Right lung (tissue), 10 donors: ENCODE measurements at places on chromosomes 12 and 14. TPM values are rescaled to one million over a fixed set of nuclear protein-coding genes. Genes with fewer than 3 reads are reported as not detected.

The KRT78 gene
- not detected for polyA plus RNA-seq

The JAG2 gene
- polyA plus RNA-seq, result 10.7 TPM

The SPIC gene
- not detected for polyA plus RNA-seq

The GPR84 gene
- polyA plus RNA-seq, result 0.45 TPM

The IAPP gene
- not detected for polyA plus RNA-seq

The CLEC4D gene
- polyA plus RNA-seq, result 0.19 TPM

The NAV3 gene
- polyA plus RNA-seq, result 3.6 TPM

The PLEKHD1 gene
- 0.23 TPM for polyA plus RNA-seq

The MSI1 gene
- 16.4 TPM for polyA plus RNA-seq

The AGAP2 gene
- 0.61 TPM for polyA plus RNA-seq

The KRT75 gene
- not detected for polyA plus RNA-seq

The OTUB2 gene
- 3.5 TPM for polyA plus RNA-seq

The GLIPR1 gene
- polyA plus RNA-seq, result 11.4 TPM

The CD163 gene
- 13.0 TPM for polyA plus RNA-seq

The GPRC5A gene
- polyA plus RNA-seq, result 13.9 TPM

GRCh38 chr14:95272057-95272456, 47.7 kb downstream of the CLMN start:
- no peak for DNase-seq

GRCh38 chr12:56110571-56110970, 5.9 kb upstream of the RPL41 start:
- no peak for DNase-seq

- no peak for DNase-seq
Measured at GRCh38 chr14:36056845-36057244, 119.7 kb downstream of the PTCSC3 start.

- no peak for DNase-seq
Measured at GRCh38 chr14:74085828-74086227, 1.1 kb downstream of the LIN52 start.

DNA sequence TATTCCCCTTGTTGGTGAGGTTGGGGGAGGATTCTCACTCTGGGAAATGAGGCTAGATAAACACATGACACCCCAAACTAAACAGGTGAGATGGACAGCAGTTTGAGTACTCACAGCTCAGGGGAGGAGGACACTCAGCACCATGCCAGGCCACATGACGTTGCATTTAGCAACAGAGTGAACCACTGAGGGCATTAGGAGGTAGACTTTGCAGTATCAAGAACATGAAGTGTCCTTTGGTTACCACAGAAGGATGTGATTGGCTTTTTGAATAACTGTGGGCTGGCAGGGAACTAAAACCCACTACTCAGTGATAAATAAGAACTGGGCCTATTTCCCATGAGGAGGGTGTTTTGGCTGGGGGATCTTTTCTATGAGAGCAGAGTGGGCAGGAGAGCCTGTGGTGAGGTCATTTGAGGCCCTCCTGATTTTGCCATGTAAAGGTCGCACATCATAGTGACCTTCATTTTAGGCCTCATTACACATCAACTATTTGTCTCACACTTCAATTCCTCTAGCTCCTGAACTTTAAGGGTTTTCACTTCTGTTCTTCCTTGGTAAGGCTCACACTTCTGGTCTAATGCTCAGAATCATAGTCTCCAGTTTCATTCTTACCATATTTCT, 89.8 kb upstream of the PRKD1 start:
- no peak for DNase-seq

GRCh38 chr12:106914796-106915634, 40.7 kb upstream of the TMEM263 start:
- no peak for DNase-seq

- peak; percentile 88 for DNase-seq
Measured at GRCh38 chr12:107027636-107028053, 40.7 kb upstream of the MTERF2 start.

- DNase-seq, result no peak
Measured at GRCh38 chr14:54549862-54550261, 17.1 kb upstream of the SAMD4A start.

DNA sequence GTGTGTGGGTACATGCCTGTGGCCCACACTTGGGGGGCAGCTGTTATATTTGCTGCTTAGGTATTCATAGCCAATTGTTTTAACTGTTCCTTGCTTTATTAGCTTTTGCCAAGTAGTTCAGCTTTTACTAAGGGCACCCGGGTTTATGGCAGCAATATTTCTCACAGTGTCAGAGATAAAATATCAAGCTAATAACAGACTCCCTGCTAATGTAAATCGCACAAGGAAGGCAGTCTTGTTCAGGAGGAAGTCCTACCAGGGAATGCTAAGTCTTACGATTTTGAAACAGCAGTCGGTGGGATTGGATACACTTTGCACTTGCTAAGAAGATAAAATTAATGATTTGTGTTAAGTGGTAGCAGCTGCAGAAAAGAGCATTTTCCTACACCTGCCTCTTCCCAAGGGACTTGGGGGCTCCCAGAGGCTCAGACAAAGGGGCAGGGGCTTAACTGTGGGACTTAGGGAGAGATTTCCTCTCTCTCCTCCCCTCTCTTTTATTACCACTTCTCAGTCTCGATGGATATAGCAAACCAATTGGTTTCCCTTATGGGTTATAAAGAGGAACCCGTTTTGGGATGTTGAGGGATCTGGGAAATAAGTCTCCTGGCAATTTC, 175.1 kb downstream of the NRXN3 start:
- no peak for DNase-seq

GRCh38 chr14:54782751-54783659, 119.6 kb downstream of the GCH1 start:
- no peak for DNase-seq

- no peak for DNase-seq
Measured at GRCh38 chr12:112130441-112130998, 5.2 kb downstream of the TRAFD1 start.

DNA sequence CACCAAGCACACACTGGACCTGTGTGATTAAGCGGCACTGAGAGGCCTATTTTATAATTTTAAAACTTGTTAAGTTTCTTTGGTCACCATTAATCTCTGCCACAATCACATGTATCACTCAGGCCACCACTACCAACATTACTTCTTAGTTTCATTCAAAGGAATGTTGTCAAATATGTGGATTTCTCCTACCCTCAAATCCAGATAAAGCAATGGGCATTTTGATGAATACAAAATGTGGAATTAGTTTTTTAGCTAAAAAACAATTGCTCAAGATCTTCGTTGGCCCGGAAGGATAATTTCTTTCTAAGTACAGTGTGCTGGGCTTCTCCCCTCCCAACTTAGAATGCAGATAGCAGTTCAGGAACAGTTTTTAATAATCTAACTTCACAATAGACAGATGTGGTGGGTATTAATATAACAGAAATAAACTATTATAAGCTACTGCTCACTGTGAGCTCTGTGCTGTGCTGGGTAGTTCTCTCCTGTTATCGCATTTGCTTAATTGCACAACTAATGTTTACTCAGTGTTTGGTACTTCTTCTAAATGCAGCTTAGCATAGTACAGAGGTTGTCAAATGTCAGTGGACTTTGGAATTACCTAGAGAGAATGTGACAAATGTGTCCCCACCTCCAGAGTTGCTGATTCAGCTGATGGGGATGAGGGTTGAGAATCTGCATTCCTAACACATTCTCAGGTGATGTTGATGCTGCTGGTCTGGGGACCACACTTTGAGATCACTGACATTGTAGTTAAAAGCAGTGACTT, 266.7 kb upstream of the AMIGO2 start:
- no peak for DNase-seq

- DNase-seq, result no peak
Measured at GRCh38 chr12:18242380-18243089, 18.8 kb upstream of the PIK3C2G start.

- no peak for DNase-seq
Measured at GRCh38 chr12:97501422-97501821, 38.8 kb downstream of the RMST start.

GRCh38 chr12:124837958-124838803, 25.5 kb downstream of the SCARB1 start:
- DNase-seq, result no peak

DNA sequence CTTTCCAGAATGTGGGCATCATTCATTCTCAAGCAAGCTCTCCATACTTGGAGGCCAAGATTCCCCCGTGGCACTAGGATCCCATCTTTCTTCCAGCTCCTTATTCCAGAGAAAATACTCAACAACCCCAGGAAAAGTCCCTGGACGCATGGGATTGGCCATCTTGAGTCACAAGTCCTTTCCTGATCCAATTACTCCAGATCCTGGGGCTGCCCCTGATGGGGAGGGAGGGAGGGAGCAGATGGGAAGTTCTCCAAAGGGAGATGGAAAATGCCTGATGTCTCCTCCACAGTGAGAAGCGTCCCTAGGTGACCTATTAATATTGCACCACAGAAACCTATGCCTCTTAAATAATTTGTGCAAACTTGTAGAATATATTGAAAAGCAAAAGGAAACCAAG, 12.4 kb upstream of the KCNK13 start:
- DNase-seq, result no peak

DNA sequence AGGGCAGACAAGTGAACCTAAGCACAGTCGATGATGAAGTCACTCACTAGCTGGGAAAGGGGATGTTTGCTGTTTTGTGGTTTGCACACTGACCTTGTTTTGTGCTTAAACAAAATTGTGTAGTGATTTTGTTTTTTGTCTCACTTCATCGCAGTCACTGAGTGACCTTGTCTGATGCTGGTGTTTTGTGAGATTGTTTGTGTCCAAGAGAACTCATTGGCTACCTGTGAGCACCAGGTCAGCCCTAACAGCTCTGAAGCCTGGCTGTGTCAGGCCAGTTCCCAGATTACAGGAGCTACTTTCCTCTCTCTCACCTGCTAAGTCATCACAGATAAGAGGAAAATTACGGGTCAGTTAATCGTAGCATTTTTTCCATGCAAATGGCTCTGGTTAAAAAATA, 3.9 kb upstream of the ESYT1 start:
- DNase-seq, result no peak

- no peak for DNase-seq
Measured at GRCh38 chr12:109100741-109101140, 3.3 kb downstream of the UNG start.

GRCh38 chr12:674272-674781, 11.1 kb upstream of the NINJ2 start:
- no peak for DNase-seq

- peak; percentile 15 for DNase-seq
Measured at GRCh38 chr12:510071-510825, 50.5 kb downstream of the B4GALNT3 start.

- DNase-seq, result no peak
Measured at GRCh38 chr14:68510201-68511128, 282.4 kb downstream of the ZFP36L1 start.

GRCh38 chr12:128323145-128323920, 56.4 kb downstream of the TMEM132C start:
- peak; percentile 34 for DNase-seq
